ENCODE measurements at places on chromosomes 1 and 21.

GRCh38 chr21:37165586-37165985 lies 92.5 kb downstream of the TTC3 start:
- DNase-seq: no peak

- DNase-seq: no peak
Measured at GRCh38 chr1:174072581-174072980, 50.4 kb upstream of the RC3H1 start.

GRCh38 chr1:21118167-21118566 lies 58.5 kb downstream of the EIF4G3 start:
- DNase-seq: no peak

GRCh38 chr1:3115275-3116149 lies 46.5 kb downstream of the PRDM16 start:
- DNase-seq: no peak

DNA sequence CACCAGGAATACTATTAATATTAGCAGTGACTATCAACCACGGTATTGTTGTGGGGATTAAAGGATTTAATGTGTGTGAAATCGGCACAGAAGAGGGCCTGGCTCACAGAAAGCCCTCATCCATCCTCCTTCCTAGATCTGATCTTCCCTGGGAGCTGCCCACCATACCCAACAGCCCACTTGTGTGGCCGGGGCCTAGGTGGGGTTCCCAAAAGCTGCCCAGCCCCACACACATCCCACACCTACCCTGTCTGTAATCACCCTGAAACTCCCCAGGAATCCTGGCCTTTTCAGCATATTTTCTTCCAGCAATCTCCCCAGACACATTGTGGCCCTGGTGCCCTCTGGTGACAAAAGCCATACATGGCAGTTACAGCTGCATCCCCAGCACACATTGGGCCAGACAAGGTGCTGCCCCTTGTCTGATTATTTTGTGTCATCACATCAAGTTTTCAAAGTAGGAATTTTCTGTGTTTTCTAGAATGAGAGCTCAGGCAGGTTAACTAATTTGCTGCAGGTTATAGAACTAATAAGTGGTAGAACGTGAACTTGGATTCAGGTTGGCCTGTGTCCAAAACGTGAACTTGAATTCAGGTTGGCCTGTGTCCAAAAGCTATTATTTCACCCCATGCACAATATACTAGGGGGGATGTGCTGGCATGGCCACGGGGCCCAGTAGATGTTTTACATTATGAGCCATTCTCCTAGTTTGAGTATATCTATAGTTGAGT lies 5.3 kb upstream of the SLC6A9 start:
- DNase-seq: no peak

DNA sequence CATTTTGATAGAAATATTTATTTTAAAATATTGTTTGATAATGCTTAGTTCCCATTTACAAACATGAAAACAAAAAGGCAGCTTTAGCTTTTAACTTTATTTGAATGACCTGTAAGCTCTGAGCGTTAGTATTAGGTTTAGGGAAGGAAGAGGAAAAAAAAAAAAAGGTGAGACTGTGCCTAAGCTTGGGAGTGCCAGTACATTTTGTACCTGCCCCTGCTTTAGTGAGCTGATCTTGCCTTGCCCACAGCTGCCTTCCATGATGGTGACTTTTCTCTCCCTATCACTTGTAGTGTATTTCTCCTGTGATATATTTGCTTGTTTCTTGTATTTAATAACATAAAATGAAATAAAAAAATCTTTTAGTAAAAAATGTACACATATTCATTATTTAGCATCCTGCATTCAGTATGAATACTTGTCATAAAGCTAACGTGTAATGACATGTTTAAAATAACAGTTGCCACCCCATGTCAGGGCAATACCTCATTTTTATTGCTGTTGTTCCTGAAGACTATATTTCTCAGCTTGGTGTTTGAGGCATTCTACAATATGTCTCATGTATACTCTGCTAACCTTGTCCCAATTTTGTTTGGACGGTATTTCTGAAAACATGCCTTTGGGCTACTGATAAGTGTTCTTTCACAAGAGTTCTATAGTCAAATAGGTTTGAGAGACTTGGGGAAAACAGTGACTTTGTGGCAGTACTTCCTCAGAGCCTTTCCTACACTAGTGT lies 76.3 kb downstream of the NEK7 start:
- DNase-seq: no peak

- DNase-seq: no peak
Measured at GRCh38 chr21:46355161-46356004, 31.4 kb downstream of the PCNT start.

DNA sequence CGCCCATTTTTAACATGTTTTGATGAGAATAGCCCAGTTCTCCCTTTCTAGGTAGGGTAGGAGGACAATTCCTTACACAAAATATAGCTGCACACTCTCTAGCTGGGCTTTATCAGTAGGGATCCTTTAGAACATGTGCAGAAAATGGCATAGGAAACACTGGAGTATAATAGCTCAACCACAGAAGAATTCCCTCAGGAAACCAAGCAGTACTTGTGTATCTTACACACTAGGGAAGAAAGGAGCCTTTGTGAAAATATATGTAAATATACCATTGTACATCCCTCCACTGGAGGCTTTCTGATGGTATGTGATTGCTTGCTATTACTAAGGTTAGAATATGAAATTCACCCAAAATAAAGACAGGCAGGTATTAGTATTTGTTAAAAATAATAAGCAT lies 153.5 kb downstream of the LRRC40 start:
- DNase-seq: no peak

- DNase-seq: peak; percentile 28
Measured at GRCh38 chr1:152654110-152654509, 9.1 kb upstream of the LCE2D start.

- DNase-seq: no peak
Measured at GRCh38 chr1:41482001-41482765, 2.3 kb downstream of the EDN2 start.

GRCh38 chr1:20322081-20322824 lies 31.6 kb downstream of the VWA5B1 start:
- peak; percentile 52 for DNase-seq

DNA sequence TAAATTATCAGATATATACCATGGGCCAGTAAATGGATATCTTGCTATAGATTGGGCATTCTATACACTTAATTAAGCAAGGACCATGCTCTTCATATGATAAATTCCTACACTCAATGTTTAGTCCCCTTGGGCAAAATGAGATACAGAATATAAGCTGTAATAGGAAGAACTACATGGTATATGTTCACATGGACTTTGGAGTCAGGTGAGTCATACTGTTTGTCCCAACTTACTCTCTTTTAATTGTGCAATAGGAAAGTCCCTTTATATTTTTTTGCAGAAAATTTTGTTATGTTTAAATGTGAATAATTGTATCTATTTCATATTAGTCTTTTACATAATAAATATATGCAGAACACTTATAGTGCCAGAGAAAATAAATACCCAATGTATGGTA lies 820.2 kb upstream of the ADAMTS5 start:
- DNase-seq: no peak

DNA sequence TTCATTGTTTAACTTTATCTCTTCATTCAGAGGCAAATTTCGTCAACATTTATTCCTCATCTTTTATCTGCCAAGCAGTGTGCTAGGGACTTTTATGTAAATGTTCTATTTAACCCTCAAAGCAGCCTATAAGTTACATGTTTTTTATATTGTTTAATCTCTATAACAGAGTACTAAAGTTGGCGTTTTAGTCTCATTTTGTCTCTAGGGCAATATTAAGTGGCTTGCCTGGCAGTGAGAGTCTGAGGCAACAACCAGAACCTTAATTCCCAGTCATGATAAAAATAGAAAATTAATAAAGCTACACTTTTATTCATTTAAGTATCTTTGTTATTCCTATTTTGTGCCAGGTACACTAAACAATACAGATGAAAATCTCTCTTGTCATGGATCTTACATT lies 994.3 kb upstream of the ADGRL2 start:
- DNase-seq: no peak

DNA sequence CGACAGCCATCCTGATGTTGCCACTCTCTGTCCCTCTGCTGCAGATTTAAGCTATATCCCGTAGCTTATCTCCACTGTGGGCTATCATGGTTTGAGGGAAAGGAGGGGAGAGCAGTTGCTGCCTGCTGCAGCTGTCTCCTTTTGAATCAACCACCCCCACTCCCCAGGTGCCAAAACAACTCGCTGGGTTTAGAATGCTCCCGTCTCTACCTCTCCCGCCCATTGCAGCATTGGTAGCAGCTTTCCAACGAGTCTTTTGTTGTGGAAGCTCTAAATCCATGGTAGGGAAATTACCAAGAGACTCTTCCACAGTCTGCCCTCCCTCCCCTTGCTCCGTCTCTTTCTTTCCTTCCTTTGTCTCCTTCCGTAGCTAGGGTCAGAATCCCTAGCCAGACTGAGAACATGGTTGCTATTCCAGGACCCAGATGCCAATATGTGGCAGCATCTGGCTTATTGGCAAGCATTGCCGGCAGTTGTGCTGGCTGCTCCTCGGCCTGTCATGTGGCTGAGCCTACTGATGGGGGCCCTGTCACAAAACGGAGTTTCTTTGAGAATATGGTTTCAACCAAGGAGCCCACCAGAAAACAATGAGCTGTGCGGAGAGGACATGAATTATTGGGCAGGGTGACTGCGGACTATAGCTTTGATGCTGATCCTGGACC lies 230.7 kb downstream of the RPS6KC1 start:
- no peak for DNase-seq

DNA sequence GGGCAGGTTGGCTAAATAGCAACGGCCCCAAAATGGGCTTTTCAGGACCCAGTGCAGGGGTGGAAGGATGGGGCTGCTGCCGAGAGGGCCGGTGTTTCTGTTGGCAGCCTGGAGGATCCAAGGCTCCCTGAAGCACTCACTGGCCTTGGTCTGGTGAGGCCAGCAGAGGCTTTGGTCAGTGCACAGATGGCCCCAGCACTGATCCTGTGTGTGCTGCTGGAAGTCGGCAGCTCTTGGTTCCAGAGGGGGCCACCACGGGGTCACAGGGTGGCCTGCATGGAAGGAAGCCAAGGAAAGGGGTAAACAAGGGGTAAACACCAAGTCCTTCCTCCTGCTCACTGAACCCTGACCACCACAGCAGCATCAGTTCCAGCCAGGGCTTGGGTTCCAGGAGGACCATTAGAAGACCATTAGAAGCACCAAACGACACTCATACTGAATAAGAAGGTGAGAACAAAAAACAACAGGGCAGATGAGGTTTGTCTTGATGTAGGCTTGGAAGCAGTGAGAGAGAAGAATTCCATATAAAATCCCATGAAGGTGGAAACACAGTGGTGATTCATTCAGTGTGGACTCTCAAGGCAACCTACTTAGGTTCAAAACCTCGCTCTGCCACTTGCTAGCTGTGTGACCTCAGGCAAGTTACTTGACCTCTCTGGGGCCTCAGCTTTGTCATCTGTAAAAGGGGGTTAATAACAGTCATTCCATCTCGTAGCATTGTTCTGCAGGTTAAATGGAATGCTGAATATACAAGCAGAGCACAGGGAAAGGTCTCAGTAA lies 184.5 kb downstream of the RUNX1 start:
- DNase-seq: no peak

- DNase-seq: no peak
Measured at GRCh38 chr1:11997081-11997850, 17.0 kb downstream of the MFN2 start.

DNA sequence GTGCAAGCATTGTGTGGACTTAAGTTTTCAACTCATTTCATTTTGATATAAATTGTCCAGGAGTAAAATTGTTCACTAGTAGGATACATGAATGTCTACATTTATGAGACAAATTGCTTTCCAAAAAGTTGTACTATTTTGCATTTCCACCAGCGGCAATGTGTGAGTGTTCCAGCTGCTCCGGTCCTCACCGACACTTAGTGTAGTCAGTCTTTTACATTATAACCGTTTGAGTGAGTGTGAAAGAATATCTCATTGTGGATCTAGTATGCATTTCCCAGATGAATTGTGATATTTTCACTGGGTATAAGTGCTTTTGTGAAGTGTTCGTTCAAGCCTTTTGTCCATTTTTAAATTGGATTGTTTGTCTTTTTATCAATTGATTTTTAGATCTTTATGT lies 111.5 kb upstream of the ARHGEF16 start:
- DNase-seq: no peak

GRCh38 chr1:241531195-241532161 lies 700 bp upstream of the KMO start:
- DNase-seq: no peak

DNA sequence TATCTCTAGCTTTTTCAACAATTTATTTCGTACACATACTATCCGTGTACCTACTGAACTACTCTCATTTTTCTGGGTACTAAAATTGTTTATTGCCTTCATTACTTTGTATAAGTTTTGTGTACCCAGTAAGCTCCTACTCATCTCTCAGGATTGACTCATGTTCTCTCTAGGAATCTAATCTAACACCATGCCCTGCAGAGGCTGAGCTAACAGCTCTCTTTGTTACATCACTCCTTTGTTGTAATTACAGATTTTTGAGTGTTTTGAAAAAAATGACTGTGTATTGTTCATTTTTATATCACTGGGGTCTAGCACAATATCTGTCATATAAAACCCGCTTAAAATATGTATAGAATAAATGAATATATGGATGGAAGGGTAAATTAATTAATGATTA lies 167.1 kb downstream of the ATP6V1G3 start:
- no peak for DNase-seq

- no peak for DNase-seq
Measured at GRCh38 chr1:201288007-201288406, 4.7 kb downstream of the PKP1 start.

DNA sequence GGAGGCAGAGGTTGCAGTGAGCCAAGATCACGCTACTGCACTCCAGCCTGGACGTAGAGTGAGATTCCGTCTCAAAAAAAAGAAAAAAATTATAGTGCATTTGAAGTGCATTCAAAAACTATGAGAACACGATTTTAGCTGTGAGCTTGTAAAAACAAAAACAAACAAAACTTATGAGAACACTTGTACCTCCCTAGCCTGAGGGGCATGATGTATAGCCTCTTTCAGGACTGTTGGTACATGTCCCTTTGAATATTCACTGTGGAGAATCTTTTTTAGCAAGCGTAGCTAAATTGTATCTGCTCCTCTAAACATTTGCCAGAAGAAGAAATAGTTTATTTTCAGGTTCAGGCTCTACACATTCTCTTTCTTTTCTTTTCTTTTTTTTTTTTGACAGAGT lies 9.5 kb upstream of the DEGS1 start:
- no peak for DNase-seq

DNA sequence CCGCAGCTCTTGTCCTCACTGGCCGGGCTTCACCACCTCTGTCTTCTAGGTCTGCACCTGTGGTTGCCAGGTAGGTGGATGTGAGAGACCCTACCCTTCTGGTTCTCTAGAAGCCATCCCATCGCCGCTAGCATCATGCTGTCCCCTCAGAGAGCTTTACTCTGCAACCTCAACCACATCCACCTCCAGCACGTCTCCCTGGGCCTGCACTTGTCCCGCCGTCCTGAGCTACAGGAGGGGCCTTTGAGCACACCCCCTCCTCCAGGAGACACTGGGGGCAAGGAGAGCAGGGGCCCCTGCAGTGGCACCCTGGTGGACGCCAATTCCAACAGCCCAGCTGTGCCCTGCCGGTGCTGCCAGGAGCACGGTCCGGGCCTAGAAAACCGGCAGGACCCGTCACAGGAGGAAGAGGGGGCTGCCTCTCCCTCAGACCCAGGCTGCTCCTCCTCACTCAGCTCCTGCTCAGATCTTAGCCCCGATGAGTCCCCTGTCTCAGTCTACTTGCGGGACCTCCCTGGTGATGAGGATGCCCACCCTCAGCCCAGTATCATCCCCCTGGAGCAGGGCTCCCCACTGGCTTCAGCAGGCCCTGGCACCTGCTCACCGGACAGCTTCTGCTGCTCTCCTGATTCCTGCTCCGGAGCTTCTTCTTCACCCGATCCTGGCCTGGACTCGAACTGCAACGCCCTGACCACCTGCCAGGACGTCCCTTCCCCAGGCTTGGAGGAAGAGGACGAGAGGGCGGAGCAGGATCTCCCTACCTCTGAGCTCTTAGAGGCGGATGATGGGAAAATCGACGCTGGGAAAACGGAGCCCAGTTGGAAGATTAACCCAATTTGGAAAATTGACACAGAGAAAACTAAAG lies 1.2 kb downstream of the RUSC1 start:
- DNase-seq: no peak
